Stimulated activated CD4-positive, alpha-beta T cell treated with anti-CD3 and anti-CD28 coated beads, Interleukin-2, amount 100 ng/mL, for 4 hours (primary cell): ENCODE measurements at places on chromosomes 2 and 18.
A peak's percentile ranks its signal among the peaks of the same experiment; 100 is the strongest.

DNA sequence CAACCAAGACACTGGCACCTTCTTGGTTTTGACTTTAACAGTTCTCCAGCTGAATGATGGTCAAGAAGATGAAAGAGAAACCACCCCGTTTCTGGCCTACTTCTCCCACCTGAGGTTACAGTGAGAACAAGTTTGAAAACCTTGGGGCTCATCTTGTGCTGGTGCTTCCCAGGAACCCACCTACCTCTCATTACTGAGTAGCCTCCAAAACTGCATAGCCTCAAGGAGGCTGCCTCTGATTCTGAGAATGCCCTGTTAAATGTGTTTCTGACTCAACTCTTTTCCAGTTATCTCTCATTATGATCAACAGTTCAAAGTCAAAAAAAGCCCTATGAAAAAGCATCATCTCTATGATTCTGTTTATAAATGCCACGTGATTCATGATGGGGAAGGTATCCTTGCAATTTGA lies 121.9 kb downstream of the CACNB4 start:
- no peak for DNase-seq

DNA sequence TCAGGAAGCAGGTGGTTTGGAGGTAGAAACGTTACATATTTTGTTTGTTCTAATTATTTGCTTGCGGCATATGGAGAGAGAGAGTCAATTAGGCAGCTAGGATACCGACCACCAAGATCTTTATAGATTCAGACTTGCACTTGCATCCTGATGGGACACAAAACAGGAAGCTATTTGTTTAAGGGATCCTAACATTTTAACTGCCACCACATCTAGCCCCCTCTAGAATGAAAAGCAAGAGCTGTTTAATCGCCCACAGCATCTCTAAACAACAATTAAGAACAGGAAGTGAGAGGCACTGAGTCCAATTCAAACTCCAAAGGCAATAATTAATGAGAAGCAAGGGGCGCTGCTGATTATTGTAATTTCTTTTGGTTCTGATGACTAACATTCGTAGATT lies 182.0 kb upstream of the LINC00305 start:
- no peak for DNase-seq

GRCh38 chr2:59196491-59196890 lies 955.4 kb upstream of the FANCL start:
- DNase-seq: no peak

GRCh38 chr18:60113396-60113795 lies 213.6 kb downstream of the PMAIP1 start:
- no peak for DNase-seq

GRCh38 chr2:18592372-18592771 lies 3.0 kb upstream of the NT5C1B start:
- no peak for DNase-seq

- no peak for DNase-seq
Measured at GRCh38 chr2:234275515-234275914, 221.4 kb downstream of the ARL4C start.

- no peak for DNase-seq
Measured at GRCh38 chr18:2100694-2101213, 470.6 kb downstream of the METTL4 start.

DNA sequence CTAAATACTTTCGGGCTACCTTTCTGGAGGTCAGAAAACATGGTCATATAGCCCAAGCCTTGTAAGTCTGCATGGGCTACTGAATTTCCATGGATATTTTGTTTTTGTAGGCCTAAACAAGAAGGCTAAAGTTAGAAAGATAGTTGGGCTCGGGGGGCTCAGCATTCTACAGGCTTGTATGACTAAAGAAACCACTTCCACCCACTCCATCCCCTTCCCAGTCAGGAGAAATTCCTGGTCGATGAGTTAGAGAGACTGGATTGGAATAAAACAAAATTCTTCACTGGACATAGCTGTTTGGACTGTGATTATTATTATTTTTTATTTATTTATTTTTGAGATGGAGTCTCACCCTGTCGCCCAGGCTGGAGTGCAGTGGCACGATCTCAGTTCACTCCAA lies 539.4 kb upstream of the TNP1 start:
- no peak for DNase-seq

GRCh38 chr18:7722955-7723354 lies 155.8 kb downstream of the PTPRM start:
- DNase-seq: no peak

DNA sequence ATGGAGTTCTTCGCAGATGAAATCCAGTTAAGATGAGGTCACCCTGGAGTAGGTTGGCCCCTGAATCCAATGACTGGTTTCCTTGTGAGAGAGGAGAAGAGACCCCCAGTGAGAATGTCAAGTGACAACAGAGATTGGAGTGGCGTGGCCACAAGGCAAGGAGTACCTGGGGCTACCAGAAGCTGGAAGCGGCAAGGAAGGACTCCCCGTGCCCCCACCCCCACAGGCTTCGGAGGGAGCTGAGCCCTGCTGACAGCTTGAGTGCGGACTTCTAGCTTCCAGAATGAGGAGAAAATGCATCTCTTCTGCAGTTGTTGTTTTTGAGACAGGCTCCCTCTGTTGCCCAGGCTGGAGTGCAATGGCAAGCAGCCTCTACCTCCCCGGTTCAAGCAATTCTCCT lies 78.0 kb upstream of the HPCAL1 start:
- DNase-seq: no peak

DNA sequence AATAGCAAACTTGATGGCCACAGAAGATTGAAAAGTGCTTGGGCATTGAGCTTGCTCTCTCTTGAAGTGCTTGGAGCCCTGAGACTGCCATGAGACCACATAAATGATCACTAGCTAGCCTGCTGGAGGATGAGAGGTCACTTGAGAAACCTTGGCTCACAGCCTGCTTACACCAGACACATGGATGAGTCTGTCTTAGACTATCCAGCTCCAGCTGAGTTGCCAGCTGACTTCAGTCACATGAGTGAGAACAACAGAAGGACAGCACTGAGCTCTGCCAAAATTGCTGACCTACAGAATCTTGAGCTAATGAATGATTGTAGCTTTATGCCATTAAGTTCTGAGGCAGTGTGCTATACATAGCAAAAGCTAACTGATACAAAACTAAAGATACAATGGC lies 18.1 kb downstream of the NABP1 start:
- DNase-seq: no peak

GRCh38 chr2:226760412-226761194 lies 39.0 kb downstream of the IRS1 start:
- DNase-seq: no peak

GRCh38 chr2:60550178-60550983 lies 3.1 kb downstream of the BCL11A start:
- DNase-seq: peak; percentile 42

DNA sequence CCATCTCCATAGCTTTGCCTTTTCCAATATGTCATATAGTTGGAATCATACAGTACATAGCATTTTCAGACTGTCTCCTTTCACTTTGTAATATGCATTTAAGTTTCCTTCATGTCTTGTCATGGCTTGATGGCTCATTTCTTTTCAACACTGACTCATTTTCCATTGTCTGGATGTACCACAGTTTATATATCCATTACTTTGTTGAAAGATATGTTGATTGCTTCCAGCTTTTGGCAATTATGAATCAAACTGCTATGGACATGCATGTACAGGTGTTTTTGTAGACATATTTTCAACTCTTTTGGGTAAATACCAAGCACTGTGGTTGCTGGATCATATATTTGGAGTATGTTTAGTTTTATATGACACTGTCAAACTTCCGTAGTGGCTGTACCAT lies 26.3 kb downstream of the ACSL3 start:
- no peak for DNase-seq

DNA sequence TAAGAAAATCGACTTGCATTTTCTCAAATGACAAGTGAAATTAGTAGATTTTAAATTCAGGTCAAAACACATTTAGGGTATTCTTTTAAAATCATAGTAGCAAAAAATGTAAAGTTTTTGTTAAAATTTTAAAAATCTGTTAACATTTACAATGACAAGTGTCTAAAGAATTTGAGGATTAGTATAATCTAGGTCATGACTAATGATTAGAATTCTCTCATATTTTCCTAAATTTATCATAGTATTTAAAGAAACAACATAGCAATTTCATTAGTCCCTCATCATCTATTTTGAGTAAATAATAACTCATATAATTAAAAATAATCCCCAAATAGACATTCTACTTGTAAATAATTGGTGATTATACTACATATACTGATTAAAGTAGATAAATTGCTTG lies 23.6 kb downstream of the THUMPD2 start:
- DNase-seq: no peak

DNA sequence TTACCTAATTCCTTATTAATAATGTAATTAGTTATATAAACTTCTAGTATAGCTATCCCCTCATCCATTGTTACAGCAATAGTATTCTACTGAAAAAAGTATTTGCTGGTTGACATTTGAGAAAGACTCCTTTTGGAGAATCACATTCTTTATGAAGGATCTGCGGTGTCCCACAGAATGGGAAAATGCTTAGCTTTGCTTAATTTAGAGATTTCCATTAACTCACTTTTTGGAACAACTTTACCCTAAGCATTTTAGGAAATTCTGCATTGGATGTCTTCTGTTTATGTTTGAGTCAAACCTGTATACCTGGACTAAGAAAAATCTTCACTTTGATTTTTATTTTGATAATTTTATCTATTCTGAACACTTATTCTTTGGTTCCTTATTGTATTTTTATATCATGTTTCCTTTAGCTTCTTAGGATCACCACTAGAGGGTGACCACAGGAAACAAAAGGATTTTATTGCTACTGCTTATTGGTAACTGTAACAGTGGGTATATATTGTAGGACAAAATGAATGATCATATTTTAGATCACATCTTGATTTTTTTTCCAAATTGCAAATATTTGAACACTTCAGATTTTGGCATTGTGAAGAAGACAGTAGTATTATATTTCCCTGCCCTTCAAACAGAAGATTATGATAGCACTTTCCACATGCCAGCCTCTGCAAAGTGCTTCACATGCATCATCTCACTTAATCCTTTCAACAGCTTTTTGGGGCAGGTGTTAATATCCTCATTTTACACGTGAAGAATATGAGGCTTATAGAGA lies 79.6 kb downstream of the MIB1 start:
- no peak for DNase-seq

DNA sequence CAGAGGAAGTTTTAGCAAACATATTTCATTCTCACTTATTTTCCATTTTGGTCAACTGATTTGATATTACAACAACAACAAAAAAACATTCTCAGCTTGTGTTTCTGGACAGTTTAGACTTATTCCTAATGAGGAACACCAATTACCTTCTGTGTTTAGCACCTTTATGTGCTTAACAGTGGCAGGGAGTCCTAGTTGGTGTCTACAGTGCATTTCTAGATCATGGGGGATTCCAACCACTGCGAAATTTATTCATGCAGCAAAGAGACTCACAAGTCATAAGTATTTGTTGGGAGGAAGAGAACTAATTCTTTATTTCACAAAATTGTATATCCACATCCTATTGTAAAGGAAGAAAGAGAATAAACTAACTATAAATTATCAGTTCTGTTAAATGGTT lies 4.2 kb downstream of the ARHGAP28 start:
- DNase-seq: no peak

DNA sequence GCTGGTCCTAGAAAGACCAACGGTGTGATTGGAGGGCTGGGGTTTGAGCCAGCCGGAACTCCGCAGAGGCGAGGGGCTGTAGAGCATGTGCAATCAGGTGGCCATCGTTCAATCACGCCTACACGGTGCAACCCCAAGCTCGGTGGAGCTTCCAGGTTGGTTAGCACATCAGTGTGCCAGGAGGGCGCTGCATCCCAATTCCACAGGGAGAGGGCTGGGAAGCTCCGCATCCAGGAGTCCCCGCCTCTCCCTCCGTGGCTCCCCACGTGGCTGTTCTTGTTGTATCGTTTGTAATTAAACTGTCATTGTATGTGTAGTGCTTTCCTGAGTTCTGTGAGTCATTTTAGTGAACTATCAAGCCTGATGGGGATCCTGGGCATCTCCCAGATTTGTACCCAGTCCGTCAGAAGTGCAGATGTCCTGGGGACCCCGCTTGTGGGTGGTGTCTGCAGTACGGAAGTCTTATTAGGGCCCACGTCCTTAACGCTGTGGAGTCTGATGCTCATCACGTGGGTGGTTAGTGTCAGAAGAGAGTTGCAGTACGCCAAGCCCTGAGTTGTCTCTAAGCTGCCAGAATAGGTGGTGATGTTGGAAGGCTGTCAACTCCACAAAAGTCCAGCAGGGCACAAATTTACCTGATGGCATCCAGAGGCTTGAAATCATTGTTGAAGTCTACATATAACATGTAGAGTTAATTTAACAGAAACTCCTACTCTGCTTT lies 20.6 kb upstream of the AMMECR1L start:
- DNase-seq: no peak

- no peak for DNase-seq
Measured at GRCh38 chr2:33272001-33272400, 204.4 kb upstream of the RASGRP3 start.

- DNase-seq: no peak
Measured at GRCh38 chr2:126754240-126755004, 98.5 kb downstream of the GYPC start.

GRCh38 chr18:25518716-25519053 lies 166.7 kb upstream of the ZNF521 start:
- DNase-seq: no peak

DNA sequence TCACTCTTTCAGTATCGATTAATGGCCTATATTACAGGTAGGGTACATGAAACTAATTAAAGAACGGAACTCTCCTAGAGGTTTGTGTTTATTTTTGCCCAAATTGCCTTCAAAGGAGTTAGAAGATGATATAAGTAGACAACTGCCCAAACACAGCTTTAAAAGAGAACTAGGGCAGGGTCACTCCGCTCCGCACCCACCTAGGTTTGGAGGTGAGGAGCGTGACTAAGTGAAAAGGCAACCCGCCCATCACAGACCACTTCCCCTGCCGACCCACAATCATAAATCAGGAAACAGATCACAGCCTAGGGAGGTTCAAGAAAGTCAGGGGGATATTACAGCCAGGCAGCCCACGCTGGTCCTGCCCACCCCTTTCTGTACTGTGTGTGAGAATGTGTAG lies 166.7 kb downstream of the C1D start:
- no peak for DNase-seq

GRCh38 chr2:233185330-233185729 lies 66.1 kb upstream of the ATG16L1 start:
- DNase-seq: no peak

DNA sequence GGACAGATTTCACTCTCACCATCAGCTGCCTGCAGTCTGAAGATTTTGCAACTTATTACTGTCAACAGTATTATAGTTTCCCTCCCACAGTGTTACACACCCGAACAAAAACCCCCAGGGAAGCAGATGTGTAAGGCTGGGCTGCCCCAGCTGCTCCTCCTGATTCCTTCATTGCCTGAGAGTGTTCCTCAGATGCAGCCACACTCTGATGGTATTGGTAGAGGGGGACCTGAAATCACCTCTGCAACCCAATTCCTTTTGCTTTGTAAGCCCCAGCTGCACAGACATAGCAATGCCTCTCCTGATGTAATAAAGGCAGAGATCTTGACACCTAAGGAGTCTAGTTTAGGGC lies 1529.8 kb downstream of the RPIA start:
- no peak for DNase-seq

DNA sequence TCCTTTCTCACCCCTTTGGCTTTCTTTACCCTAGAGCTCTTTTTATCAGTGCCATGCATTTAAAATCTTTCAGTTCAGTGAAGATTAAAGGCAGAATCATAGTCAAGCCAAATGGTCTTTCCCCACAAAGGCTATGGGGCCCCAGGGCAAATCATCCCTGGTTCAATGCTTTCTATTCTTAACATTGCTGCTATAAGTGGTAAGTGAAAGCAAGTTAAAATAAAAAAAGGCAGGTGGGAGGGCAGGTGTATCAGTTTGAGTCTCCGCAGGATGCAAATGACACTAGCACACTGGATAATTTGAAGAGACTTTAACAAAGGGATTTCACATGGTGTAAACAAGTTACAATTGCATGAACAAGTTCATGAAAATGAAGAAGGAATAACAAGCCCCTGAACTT lies 757.4 kb downstream of the SATB2 start:
- DNase-seq: no peak
